ENCODE measurements at places on chromosomes 4 and X.

DNA sequence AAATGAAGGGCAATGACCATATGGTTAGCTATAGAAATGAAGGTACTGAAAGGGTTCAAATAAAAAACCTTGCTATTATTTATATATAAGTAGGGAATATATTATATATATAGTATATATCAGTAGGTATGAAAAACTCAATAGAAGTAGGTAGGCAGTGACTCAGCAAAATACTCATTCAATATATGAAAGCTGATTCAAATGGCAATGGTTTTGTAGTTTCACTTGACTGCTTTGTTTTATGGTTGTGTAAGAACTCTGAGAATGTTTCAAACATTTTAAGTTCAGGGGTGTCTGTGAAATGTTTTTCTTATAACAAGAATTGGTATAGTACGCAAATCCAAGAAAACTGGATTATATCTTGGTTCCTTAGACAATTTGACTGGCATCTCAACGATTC, 4.1 kb downstream of the ZNF280C start:
- no peak for DNase-seq

DNA sequence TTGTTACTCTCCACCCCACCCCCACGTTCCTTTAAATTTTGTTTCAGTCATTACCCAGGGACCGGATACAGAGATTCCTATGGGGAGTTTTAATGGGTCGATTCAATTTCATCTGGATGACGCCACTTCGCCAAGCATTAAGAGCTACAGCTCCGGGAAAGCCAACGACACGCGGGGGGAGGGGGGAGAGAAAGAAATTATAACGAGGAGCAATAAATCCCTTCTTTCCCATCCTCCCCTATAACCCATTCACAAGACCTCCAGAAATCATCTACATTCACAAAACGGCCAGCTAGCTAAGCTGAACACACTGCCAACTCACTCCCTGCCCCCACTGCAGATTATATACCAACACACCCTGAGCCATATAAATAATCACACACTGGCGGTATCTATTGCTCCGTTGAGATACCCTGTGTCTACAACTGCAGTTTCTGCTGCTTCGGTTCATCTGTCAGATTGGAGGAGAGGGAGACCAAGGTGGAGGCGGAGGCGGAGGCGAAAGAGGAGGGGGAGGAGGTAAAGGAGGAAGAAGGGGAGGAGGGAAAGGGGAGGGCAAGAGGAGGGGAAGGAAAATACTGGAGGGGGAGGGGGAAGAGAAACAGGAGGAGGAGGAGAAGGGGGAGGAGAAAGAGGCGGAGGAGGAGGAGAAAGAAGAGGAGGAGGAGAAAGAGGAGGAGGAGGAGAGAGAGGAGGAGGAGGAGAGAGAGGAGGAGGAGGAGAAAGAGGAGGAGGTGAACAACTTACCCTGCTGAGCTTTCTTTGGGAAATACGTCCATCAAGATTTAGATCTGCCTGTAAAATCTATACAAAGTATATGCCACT, 113.9 kb upstream of the VAMP7 start:
- peak; percentile 43 for DNase-seq

DNA sequence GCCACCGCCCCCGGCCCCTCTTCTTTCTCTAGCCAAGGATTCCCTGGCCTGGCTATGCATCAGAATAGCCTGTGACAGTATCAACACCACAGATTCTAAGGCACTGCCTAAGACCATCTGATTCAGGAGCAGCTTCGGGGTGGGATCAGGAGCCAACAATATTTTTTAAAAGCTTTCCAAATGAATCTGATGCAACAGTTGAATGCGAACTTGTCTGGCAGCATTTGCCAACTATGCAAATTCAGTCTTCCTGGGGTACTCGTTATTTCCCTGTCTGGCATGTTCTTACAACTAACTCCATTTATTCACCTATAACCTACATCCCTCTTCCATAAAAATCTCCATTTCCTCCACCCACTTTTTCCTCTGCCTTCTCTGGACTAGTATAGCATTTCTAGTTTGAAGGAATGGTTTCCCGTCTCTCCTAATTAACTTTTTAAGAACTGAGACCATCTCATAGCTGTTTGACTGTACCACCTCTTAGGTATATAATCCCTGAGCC, 36.2 kb upstream of the UGDH start:
- DNase-seq = no peak

DNA sequence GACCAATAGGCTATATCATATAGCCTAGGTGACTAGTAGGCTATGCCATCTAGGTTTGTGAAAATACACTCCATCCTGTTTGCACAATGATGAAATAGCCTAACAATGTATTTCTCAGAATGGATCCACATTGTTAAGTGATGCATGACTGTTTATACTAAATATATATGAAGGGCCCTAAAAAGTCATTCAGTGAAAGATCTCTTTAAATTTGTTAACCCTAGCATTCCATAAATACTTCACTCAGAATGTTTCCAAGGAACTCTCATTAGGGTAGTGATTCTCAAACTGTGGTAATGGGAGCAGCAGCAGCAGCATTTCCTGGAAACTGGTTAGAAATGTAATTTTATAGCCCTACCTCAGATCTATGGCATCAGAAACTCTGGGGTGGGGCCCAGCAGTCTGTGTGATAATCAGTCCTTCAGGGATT, 74.9 kb downstream of the PRRG1 start:
- no peak for DNase-seq

DNA sequence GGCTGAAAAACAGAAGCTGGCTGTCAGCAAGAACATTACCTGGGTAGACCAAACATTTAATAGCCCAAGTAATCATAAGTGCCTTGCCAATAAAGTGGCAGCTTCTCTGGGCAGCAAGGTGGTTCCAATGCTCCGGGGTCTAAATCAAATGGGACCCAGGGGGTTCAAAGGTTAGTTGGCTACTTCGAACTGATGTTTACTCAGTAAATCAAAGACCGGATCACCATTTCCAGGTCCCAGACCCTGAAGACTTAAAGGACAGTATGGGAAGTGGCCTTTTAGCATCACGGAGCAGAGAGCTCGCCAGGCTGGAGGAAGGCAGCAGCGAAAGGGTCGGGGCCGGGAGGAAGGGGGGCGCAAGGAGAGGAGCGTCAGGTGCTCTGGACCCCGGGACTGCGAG, 1.0 kb downstream of the SH3KBP1 start:
- no peak for DNase-seq

DNA sequence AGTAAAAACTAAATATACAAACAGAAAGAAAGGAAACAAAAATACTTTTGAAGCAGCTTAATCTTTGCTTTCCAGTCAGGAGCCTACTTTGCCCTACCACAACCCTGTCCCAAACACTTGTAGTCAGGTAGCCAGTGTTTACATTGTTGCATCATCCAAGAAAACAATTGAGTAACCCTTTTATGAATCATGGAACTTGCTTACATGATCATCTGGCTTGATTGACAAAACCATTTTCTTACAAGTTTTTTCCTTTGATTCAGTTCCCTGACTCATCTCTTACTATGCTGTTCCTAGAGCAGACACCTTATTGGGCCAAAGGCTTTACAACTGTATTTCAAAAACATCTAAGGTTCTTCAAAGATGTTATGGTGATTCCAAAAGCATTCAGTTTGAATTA, 740.1 kb downstream of the KLHL13 start:
- DNase-seq = no peak

DNA sequence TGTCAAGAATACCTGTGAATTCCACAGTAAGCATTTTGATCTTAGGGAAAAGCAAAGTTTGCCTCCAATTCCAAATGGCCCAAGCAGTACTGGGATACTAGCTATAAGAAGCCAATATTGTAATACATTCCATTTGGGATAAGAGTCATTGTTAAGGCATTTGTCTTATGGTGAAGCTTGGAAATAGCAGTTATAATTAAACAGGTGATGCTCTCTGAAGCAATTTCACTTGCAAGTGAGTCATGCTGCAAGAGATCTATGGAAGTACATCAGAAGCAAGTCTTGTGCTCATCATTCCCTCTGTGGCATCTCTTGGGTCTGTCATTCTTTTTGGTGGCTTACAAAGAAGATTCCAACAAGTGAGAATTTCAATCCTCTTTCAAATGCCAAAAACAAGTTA, 386.4 kb upstream of the RPS6KA3 start:
- DNase-seq = no peak

DNA sequence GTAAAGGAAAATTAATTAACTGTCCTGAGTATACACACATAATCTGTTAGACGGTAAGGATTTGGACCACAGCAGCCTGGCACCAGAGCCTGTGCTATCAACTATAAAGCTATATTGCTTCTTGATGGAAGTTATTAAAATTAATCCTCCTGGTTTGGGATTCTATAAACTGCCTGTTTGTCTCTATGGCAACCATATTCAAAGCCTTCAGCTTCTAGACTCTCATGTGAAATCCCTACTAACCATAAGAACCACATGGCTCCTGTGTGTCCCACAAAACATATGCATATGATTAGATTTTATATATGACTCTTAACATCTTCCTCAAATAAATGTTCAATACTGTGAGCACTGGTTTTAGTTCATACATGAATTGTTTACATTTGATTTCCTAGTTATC, 380.8 kb downstream of the ANKRD50 start:
- DNase-seq = no peak

GRCh38 chr4:147821555-147821954, 89.7 kb downstream of the ARHGAP10 start:
- DNase-seq = no peak

- DNase-seq = no peak
Measured at GRCh38 chr4:14925471-14925870, 76.8 kb upstream of the CPEB2 start.

- DNase-seq = no peak
Measured at GRCh38 chr4:78692822-78693170, 83.4 kb upstream of the BMP2K start.

DNA sequence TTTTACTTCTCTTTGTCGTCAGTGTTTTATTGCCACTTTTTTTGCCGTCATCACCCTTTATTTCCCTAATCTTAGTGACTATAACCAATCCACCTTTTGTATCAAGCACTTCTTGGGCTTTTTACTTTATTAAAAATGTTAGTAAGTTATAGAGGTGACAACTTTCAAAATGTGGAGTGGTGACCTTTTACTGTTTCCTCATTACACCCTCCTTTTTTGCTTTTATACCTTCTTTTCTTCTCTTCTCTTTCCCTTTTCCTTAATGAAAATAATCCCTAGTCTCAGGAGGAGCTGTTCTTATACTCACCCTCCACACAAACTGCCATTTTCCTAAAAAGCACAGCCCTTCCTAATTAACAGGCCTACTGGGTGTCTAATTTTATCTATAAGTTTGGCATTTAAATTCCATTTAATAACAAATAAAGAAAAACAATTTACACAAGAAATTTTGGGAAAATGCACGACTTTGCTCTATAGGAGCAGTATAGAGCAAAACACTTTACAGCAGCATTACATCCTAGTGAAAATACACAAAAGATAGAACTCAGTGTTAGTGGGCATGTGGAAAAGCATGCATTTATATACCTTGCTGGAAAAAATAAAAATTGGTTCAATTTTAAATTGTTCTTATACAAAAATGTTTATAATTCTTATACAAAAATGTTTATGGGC, 27.3 kb downstream of the BBS12 start:
- no peak for DNase-seq

- DNase-seq = no peak
Measured at GRCh38 chr4:62644372-62644771, 1444.2 kb downstream of the ADGRL3 start.

- DNase-seq = no peak
Measured at GRCh38 chr4:75498041-75498440, 16.2 kb downstream of the RCHY1 start.

DNA sequence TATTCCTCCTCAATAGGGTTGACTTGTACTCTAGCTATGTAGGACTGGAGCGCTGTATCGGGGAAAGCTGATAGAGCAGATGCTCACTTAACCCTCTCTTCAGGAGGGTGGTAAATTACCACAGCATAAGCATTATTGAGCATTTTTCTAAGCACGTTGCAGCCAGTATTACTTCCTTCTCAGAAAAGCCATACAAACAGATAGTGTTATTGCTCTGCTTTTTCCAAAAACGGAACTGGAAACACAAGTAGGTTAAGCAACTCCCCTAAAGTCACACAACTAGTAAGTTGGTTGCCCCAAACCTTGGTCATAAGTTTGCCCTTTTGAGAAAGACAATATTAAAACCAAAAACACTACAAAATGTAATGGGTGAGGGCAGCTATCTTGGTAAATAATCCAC, 73.9 kb downstream of the REELD1 start:
- DNase-seq = no peak

- no peak for DNase-seq
Measured at GRCh38 chr4:117137145-117137544, 51.8 kb upstream of the TRAM1L1 start.

- DNase-seq = no peak
Measured at GRCh38 chr4:74904509-74905065, 28.3 kb upstream of the PARM1 start.

DNA sequence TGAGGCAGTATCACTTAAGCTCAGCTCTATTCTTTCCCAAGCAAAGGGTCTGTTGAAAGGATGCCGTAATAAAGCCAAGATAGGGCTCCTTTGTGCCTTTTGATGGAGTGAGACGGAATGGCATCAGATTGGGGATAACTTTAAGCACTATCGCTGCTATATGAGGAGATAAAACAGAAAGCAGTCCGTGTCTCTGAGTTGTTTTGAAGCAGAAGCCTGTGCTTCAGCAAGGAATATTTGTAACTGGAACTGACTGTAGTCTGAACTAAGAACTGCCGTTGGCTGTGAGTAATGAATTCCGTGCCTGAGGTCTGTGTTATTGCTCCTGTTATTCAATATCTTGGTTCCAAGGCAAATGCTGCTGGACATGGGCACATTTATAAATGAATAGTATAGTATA, 297.4 kb downstream of the ANKRD50 start:
- DNase-seq = no peak

- DNase-seq = no peak
Measured at GRCh38 chr4:94641702-94642560, 115.8 kb upstream of the BMPR1B start.

- DNase-seq = no peak
Measured at GRCh38 chr4:141815646-141816045, 179.3 kb downstream of the IL15 start.

DNA sequence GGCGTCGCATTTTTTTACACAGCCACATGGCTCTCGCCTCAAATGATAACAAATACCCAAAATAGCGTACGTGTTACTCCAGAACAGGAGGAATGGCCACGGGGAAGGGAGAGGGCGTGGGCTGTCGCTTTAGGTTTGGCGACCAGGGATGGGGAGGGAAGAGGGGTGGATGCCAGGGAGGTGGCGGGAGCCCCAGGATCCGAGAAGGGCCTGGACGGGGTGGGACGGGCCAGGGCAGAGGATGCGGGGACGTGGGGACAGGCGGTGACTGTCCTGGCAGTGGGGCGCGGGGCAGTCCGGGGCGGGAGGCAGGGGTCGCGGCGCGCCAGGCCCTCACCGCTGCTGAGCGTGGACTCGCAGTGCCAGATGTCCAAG, 631 bp downstream of the TMEM47 start:
- no peak for DNase-seq

GRCh38 chr4:105296672-105297071, 150.0 kb downstream of the TET2 start:
- no peak for DNase-seq

DNA sequence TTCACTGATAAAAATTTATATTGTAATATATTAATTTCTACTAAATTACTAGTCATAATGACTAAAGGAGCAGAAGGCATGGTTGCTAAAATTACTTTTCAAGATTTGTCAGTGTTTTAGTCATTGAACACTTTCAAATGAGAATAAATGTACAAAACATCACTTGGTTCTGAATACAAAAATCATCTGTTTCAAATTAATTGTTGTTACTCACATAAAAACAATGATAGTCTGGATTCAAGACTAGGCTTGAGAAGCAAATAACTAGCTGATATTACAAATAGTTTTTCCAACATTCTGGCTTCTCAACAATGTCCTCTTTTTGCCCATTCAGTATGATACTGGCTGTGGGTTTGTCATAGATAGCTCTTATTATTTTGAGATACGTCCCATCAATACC, 112.5 kb downstream of the ANAPC10 start:
- DNase-seq = no peak

- no peak for DNase-seq
Measured at GRCh38 chr4:6591781-6592180, 16.8 kb downstream of the MAN2B2 start.

All from NCI-H774 (cell line).